ENCODE measurements at places on chromosomes 4 and X.

DNA sequence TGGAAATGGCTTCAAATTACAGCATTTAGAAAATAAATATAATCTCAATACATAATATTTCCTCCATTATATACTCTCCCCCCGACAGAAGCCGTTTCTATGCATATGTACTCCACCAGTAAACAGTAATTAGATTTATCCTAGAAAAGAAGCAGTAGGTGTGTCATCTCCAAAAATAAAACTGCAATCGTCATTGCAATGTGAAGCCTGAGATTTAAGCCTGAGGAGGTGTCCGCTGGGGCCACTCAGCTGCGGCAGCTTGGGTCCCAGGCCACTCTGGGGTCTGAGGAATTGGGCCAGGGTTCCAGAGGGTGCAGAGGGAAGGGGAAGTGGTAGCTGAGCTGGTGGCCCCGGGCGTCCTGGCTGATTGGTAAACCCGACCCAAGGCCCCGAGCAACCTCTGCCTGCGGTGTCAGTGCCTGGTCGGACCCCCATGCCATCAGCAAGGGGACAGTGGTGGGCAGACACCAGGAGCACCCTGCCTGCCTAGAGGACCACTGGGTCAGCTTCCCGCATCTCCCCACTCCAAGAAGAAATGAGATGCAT lies 7.8 kb upstream of the MXD4 start:
- no peak for DNase-seq

DNA sequence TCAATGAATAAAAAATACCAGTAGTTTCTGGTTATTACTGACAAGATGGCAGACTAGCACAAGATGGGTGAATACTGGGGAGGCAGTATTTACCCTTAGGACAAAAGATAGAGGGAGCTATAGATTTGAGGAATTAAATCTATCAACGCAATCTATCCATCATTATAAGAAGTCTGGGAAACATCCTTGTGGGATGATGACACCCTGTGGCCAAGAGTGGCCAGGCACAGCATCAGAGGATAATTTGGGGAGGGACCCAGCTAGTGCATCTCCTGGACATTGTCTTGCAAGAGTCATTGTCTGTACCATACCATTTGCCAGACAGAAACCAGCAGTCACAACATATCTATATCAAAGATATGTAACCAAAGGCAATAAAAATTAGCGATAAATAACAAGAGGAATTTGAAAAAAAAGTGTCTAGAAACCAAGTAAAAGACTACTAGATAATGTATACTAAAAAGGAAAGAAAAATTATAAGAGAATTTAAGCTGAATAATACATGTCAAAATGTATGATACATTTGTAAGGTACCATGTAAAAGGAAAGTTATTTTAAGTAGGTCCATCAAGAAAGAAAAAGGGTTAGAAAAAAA lies 22.9 kb downstream of the KCTD8 start:
- DNase-seq: no peak

DNA sequence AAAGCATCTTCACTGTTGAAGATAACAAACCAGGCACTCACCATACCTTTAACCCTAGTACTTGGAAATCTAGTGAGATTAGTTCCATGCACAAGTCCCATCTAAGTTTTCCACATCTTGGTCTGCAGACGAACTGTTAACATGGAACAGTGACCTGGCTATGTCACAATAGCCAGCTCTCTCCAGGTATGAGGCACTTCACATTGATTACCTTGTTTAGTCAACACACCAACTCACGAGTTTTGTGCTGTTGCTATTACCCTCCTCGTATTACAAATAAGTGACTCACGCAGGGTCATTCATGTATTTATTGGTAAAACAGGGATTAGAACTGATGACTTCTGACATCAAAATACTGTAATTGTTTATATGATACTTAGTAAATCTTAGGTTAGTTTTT lies 36.4 kb upstream of the FRAS1 start:
- no peak for DNase-seq

- no peak for DNase-seq
Measured at GRCh38 chrX:46648660-46649059, 75.1 kb downstream of the CHST7 start.

DNA sequence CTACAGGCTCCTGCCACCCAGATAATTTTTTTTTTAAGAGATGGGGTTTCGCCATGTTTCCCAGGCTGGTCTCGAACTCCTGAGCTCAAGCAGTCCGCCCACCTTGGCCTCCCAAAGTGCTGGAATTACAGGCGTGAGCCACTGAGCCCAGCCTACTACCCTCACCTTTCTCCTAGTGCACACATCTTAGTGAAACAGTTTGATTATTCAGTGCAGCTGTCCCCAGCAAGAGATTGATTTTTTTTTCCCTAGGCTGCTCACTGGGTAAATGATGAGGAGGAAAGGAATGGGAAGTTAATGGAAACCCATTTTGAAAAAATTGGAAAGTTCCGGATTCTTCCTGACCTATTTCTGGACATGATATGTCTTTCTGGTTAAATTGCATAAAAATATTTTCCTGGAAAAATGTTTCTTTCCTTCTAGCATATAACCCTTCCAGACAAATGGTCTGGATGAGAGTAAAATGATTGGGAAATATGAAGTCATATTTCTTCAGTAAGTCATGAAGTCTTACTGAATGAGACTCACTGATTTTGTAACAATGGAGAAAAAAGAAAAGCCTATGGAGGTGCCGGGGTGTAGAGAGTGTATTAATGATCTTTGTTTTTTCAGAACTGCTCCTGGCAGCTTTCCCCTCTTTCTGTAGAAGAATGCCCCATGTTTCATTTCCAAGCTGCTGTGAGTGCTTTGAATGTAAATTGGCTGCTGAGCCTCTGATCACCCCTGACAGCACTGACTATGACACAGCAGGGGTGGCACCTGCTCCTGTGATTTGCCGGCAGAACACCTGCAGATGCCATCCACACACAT lies 19.5 kb upstream of the ZNF41 start:
- no peak for DNase-seq

GRCh38 chr4:21947791-21948346 lies 703 bp downstream of the KCNIP4 start:
- no peak for DNase-seq

DNA sequence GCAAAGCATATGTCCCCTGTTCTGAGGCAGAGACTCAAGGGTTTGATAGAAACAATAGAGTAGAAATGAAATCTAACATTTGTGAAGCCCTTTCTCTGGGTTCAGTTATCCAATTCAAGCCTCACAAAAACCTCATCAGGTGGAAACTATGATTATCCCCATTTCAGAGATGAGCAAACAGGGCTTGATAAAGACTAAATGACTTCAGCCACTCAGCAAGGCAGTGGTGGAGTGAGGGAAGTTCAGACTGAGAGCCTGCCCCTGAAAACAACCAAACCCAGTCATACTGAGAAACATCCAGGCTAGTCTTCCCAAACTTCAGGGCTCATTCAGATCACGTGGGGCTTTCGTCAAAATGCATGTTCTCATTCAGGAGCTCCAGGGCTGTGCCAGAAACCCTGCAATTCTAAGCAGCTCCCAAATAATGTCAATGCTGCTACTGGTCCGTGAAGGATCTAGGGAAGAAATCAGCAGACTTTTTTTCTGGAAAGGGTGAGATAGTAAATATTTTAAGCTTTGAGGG lies 109.6 kb upstream of the KIT start:
- DNase-seq: no peak

- DNase-seq: peak; percentile 67
Measured at GRCh38 chr4:147731580-147732517, at the start of gene ARHGAP10. TSS of gene ARHGAP10 (plus strand) at chr4:147732088. CDS start at chr4:147732302, 214 bp downstream.

GRCh38 chr4:168731706-168732414 lies 235.0 kb downstream of the PALLD start:
- no peak for DNase-seq

DNA sequence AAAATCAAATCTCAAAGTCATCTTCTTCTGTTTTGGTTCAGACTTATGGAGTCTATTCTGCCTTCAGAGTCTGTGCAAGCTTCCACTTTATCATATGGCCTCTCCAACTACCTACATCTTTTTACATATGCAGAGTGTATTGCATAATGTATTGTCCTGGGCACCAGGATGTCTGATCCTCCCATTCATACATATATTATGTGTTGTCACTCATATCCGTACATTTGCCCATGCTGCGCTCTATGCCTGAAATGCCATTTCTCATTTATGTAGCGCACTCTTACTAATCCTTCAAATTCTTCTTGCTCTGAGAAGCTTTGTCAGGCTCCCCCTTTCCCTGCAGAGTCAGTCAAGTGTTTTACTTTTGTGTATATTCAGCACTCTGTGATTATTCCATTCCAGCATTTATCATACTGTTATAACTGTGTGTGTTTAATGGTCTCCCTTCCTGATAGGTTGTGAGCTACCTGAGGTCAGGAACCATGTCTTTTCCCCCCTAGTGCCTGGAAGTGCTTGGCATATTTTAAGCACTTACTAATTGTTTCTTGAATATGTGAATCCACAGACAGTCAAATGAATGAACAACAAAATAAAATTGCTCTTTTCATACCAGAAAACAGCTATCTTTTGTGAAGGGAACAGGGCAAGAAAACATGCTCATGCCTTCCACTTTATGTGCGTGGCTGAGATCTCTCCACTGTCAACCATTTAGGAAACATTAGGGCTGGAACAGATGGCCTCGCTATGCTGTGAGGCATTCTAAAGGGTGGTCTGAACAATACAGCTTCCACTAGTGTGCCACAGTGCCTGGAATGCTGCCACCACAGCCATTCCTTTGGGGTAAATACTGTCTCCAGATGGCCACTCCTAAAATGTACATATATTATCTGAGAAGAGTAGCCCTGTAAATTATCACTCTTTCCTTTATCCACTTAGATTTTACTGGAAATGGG lies 81.8 kb downstream of the GLUD2 start:
- DNase-seq: no peak

GRCh38 chr4:7624396-7624980 lies 189.8 kb upstream of the PSAPL1 start:
- no peak for DNase-seq

GRCh38 chrX:13396924-13397323 lies 77.1 kb upstream of the ATXN3L start:
- no peak for DNase-seq

DNA sequence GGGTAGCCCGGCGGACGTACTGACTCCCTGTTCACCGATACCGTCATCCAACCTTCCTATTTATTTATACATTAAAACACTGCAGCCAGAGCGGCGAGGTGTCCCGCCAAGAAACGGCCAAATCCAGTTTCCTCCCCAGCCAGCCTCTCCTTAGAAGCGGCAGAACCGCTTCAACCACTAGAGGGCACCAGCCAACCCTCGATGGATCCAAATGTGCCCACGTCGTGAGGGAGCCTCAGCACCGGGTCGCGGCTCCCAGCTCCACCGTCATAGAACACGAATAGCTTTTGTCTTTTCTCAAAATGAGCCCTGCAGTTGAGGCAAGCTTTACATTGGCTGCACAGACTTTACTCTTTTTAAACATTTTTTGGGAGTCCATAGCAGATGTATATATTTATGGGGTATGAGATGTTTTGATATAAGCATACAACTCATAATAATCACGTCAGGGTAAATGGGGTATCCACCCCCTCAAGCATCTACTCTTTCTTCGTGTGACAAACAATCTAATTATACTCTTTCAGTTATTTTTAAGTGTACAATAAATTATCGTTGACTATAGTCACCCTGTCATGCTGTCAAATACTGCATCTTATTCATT lies 13.0 kb upstream of the HELT start:
- peak; percentile 77 for DNase-seq

DNA sequence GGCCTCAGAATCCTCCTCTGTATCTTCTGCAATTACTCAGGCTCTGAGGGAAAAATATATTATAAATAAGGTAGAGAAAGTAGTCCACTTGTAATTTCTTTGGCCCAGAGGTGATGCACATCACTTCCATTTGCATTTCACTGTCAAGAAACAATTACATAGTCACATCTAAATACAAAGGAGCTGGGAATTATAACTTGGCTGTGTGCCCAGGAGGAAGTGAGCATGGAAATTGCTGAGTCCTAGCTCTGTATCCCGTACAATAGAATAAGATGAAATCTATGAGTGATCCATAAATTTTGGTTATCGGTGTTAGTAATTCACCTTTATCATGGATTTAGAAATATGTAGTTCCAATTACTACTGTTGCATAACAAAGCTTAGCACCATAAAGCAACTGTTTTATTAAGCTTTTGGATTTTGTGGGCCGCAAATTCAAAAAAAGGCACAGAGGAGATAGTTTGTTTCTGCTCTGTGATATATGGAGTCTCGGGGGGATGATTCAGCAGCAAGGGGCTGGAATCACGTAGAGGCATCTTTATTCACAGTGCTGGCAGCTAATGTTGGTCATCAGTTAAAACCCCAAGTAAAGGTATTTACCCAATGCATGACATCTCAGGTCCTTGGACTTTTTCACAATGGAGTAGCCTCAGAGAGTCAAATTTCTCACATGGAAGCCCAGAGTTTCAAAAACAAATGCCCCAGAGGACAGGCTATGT lies 241.4 kb upstream of the GALNT7 start:
- no peak for DNase-seq

Measured in stimulated activated naive CD4-positive, alpha-beta T cell treated with Interleukin-2 at 50 U/mL for 16 hours (primary cell).